ENCODE measurements at places on chromosomes 4 and X. TPM values are rescaled to one million over a fixed set of nuclear protein-coding genes. Genes with fewer than 3 reads are reported as not detected.

GRCh38 chr4:5395781-5396180, 312.6 kb downstream of the EVC2 start:
- no peak for DNase-seq

DNA sequence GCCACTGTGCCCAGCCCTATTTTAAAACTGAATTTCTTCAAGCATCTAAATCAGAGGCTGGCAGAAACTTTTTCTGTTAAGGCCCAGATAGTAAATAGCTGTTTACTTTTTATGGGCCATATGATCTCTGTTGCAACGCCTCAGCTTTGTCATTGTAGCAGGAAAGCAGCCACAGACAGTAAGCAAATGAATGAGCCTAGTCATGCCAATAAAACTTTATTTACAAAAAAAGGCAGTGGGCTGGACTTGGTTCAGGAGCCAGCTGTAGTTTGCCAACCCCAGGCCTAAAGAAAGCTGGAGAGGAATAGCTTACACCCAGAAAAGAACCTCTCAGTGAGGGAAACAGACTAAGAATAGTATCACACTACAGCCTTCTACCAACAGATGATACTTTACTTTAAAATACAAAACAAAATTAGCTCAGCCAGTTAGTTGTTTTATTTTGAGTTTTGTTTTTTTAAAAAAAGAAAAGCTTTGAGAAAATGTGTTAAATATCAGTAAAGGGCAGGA, 25.5 kb downstream of the CHST7 start:
- no peak for DNase-seq

DNA sequence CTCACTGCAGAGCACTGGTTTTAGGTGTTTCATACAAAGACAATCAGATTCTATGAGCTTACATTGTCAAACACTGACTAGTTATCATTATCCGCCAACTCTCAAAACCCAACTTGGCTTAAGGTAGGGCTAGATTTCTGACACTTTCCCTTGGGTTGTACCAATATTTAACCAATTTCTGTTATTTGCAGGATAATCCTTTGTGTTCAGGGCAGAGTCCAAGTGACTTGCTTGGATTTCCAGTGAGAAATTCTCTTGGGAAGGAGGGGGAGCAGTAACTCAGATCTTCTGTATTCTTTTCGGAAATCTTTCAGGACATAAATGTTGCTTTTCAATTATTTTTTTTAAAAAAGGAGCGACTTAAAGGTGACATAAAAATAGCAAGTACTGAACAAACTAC, 23.1 kb downstream of the DGKK start:
- no peak for DNase-seq

DNA sequence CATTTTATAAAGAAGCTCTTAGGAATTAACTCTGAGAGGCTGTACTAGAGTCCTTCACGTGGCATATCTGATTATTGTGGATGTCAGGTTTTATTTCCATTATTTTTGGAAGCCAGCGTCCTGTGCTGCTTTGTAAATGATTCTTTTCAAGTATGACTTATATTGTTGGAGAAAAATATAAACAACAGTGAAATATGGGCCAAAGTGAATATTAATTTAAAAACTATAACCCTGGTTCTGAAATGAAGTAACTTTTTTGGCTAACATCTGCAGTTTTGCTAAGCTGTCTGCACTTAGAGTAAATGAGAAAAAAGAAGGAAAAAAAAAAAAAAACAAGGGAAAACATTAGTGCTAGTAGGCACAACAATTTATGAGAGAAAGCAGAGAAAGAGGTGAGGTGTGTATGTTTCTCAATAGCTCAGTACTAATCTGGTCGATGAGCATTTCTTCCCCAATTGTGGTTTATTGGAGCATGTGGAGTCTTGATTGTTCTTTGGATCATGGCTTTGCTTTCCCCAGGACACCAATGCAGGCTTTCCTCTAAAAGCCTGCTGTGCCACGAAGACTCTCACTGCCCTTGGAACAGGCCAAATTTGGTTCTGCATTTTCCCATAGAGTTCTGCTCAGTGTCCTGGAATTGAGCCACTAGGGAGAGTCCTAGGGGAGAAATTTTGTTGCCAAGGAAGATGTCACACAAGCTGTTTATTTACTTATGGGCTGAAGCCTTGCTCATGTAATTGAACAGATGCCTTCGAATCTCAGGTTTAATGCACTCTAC, 273.3 kb downstream of the DKK2 start:
- peak; percentile 67 for DNase-seq

- no peak for DNase-seq
Observed at GRCh38 chr4:149715822-149716585, 99.6 kb downstream of the IQCM start.

The CFAP299 gene
- total RNA-seq: not detected

The GPRIN3 gene
- 0.15 TPM for total RNA-seq

The IRS4 gene
- 70.1 TPM for total RNA-seq
